Stomach (tissue), 19 donors: ENCODE measurements at places on chromosomes 13 and 19.

- no peak for DNase-seq
Measured at GRCh38 chr13:111325146-111325890, 4.9 kb downstream of the TEX29 start.

DNA sequence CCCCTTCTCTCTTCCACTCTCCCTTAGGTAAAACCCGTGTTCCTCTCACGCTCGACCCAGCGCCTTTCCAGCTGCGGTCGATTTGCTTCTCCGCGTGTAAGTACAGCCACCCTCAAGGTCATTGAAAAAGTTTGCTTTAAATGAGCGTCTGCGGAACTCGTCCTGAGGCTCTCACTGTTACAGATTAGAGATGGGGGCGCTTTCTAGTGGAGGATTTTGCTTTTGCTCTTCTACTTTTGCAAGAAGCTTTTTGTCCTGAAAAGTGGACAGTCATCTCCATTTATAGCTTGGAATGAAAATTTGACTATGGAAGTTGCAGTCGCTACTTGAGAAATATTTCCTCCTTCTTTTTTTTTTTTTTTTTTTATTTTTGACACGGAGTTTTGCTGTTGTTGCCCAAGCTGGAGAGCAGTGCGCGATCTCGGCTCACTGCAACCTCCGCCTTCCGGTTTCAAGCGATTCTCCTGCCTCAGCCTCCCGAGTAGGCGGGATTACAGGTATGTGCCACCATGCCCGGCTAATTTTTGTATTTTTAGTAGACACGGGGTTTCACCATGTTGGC, 595 bp upstream of the RAB20 start:
- no peak for DNase-seq

- DNase-seq = no peak
Measured at GRCh38 chr13:40126306-40127085, 471.0 kb downstream of the COG6 start.

GRCh38 chr19:28307487-28307886, 905.5 kb downstream of the UQCRFS1 start:
- DNase-seq = no peak

DNA sequence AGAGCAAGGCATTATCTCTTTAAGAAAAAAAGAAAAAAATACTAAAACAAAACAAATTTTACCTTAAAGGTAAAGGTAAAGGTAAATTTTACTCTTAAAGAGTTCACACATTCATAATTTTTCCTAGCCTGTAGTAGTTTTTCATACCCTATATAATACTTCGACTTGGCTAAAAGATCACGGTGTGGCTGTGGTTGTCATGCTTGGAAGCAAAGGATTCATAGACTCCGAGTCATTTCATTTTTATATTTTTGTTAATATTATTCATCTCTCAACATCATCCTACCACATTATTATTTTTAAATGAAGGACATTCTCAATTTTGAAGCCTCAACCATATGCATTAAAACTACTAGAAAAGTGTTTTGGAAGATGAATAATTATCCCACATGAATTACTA, 52.7 kb downstream of the PIBF1 start:
- no peak for DNase-seq

- DNase-seq = peak; percentile 74
Measured at GRCh38 chr19:45499196-45500180, 1.2 kb downstream of the PPM1N start.

GRCh38 chr13:49791711-49792549, 552 bp downstream of the KPNA3 start:
- DNase-seq = peak; percentile 47

DNA sequence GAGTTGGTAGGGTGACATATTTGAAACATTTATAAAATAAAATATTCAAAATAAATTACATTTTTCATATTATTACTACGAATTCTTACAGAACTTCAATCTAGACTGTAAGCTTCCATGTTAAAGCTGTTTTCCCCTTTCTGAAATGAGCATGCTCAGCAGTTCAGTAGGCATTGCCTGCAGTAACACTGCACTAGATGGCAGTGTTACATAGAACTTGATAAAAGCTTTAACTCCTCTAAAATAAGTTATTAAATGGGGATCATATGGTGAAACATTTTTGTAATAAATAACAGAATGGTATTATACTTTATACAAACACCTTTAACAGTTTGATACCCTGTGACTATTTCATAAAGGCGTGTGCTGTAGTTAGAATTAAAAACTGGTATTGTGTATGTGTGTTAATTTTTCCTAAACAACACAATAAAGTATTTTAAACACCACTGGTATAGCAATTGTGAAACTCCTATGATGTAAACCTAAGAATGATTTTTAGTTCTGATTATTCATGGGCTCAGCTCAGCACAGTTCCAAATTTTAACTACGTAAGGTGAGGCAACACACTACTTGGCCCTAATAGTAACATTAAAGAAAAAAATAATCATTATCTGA, 11.6 kb upstream of the GPR18 start:
- no peak for DNase-seq

- DNase-seq = no peak
Measured at GRCh38 chr19:18202778-18203407, 949 bp downstream of the RAB3A start.

DNA sequence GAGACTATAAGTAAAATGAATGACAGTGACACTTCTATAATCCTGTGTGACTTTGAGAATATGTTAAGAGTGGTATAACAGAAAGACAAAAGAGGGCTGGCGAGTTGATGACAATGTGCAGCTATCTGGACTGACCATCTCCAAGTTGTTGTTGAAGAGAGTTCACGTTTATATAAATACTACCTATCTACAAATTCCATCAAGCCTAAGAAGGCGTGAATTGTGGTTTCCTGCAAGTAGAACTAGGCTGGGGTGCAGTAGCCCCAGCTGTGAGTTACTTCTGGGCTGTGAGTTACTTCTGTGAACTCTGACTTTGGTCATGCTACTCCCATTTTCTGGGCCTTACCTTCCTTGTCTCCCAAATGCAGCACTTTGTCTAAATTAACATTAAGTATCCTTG, 561.0 kb downstream of the TBC1D4 start:
- no peak for DNase-seq

- DNase-seq = no peak
Measured at GRCh38 chr19:50207730-50208129, 4.3 kb downstream of the MYH14 start.

DNA sequence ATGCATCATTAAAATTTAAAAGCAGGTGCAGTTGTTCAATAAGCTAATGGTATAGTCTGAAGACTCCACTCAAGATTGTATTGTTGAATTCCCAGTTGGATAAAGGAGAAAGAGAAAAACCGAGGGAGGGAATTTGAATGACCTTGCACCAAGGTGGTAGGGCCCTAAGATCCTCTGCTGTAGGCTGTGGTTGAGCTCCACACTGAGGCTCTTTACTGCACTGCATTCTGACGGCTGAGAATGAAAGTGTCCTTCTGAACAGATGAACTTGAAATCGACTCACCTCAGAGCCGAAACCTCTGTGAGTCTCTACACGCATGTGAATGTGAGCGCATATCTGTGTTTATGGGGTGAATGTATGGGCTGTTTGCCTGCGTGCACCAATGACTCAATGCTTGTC, 388.9 kb upstream of the DACH1 start:
- DNase-seq = no peak

DNA sequence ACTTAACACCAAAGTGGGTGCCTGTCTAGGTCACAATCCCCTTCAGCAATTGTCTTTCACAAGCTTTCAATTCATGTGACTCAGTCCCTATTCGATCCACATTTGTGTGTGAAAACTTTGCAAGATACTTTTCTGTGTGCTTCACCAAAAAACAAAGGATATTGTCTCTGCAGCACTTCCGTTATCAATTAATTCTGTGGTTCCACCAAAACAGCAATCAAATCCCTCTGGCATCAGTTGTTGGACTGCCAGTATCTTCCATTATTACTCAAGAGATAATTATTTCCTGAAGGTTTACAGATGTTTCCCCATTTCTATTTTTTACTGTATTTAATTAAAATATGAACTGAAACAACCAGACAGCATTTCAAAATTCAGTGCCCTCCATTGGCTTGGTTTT, 481.4 kb downstream of the SUCLA2 start:
- no peak for DNase-seq

DNA sequence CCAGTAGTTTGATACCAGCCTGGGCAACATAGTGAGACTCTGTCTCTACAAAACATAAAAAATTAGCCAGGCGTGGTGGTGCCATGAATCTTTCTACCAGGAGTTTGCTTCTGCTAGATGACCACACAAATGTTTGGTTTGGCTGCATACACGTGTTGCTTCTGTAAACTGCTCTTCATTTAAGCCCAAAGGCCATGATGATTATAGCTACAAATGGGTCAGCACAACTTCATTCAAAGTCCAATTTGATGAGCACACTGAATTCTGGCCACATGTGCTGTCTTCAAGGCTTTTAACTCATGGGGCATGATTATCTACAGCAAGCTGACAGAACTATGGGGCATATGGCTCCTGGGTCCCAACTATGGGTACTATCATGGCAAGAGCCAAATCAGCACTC, 46.3 kb upstream of the DCT start:
- no peak for DNase-seq

DNA sequence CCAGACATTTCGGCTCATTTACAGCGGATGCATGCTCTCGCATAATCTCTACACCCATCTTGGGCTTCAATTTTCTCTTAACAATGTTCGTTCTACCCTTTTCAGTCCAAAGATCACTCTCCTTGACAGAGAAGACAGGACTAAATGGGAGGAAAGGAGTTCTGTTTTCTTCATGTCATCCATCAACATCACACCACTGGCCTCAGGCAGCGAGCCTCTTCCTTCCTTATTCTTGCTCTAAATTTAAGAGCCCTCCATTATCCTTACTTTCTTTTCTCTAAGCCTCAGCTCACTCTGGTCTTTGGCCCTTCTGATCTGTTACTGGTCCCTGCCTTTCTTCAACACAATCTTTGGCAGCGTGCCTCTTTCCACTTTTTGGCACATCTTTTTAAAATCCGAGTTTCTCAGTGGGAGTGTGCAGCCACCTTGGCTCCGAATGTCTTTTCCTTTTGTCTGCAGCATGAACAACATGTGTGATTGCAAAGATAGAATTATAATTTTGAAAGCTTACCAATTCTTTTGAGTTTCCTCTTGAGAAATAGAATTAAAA, 98.7 kb downstream of the FAM216B start:
- peak; percentile 47 for DNase-seq

- DNase-seq = no peak
Measured at GRCh38 chr19:16462757-16463250, 9.0 kb downstream of the EPS15L1 start.

DNA sequence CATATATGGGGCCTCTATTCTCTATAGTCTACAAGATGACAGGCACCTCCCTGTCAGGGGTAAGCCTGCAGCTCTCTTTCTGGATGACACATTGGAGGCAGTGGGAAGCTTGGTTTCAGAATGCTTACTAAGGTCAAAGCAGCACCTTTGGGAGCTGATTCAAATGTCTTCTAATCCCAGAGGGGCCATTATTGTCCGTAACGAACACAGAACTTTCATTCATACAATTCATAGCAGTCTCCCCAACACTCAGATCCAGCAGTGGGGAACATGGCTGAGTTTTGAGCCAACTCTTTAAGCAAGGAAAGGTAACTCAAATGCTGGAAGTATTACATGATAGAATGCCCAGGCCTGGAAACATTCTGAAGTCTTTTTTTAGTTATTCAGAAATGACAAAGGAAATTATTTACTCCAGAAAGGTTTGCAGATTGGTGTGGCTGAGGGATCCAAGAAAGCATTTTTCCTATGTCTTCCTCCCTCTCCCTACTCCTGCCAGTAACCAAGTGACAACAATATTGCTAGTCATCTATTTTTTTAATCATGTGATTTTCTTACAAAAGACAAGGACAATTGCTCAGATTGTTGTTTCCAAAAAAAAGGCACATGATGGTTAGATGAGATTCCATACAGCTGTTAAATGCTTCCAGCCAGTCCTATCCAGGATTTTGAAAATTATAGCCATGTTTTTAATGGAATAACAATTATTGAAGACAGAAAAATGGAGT, 118.7 kb downstream of the FOXO1 start:
- no peak for DNase-seq

DNA sequence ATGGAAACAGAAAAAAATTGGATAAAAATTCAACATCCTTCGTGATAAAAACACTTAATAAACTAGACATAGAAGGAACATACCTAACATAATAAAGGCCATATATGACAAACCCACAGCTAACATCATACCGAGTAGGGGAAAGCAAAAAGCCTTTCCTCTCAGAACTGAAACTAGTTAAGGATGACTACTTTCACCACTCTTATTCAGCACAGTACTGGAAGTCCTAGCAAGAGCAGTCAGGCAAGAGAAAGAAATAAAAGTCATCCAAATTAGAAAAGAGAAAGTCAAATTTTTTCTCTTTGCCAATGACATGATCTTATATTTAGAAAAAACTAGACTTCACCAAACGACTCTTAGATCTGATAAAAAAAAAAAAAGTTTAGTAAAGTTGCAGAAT, 25.8 kb upstream of the SLC7A9 start:
- no peak for DNase-seq

- DNase-seq = no peak
Measured at GRCh38 chr19:46042252-46042883, 1.6 kb upstream of the IGFL4 start.

DNA sequence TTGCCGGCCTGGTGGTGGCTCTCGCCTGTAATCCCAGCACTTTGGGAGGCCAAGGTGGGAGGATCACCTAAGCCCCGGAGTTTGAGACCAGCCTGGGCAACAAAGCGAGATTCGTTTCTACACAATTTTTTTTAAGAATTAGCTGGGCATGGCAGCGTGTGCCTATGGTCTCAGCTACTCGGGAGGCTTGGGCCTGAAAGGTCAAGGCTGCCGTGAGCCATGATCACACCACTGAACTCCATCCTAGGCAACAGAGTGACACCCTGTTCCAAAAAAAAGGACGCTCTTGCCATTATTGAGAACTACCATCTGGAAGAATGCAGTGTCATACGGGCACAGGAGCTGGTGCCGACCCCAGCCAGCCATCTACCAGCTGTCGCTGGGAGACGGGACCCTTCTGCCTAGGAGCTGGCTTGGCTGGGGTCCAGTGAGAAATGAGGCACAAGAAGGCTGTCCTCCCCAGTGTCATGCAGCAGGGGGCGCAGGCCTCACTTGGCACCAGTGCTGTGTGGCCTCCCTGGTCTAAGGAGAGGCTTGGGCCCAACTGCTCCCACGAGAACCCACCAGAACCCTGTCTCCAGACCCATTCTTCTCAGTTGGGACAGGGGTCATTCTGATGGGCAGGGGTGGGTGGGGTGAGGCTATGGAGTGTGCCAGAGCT, 12.2 kb upstream of the RELB start:
- DNase-seq = peak; percentile 74

GRCh38 chr13:40813667-40814454, 24.4 kb downstream of the SLC25A15 start:
- DNase-seq = no peak

GRCh38 chr19:5990289-5990797, 12.4 kb upstream of the RANBP3 start:
- DNase-seq = peak; percentile 41

DNA sequence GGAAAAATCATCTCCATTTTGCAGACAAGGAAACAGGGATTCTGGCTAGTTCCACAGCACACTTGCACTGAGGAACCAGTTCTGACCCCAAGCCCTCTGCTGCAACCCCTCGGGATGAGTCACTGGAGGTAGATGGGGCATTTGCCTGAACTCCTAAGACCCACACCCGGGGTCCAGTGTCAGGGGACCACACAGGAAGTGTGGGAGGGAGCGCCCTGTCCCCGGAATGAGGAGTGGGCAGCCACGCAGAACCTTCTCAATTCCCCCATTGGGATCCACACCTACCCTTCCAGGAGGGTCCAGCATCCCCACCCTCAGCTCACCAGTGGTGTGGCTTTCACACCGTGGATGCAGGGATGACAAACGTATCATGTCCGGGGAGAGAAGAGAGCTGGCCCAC, 62.7 kb downstream of the TSHZ3 start:
- no peak for DNase-seq

- no peak for DNase-seq
Measured at GRCh38 chr19:18144906-18145305, 8.1 kb upstream of the PIK3R2 start.

GRCh38 chr19:33434069-33434885, 60.8 kb downstream of the CEBPG start:
- no peak for DNase-seq
